Tongue (tissue), 3 donors: ENCODE measurements at places on chromosomes 4 and X. TPM values are rescaled to one million over a fixed set of nuclear protein-coding genes. Genes with fewer than 3 reads are reported as not detected.

DNA sequence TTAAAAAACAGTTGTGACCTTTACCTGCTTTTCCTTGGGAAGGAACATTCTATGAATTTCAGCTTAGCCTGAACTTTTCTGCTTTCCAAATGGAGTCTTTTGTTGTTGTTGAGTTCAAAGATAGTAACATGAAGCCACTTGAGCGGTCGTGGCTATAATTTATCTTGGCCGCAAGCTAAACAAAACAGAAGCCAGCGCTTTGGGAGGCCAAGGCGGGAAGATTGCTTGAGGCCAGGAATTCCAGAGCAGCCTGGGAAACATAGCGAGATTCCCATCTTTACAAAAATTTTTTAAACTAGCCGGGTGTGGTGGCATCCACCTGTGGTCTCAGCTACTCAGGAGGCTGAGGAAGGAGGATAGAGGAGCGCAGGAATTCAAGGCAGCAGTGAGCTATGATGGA, 29.9 kb downstream of the TKTL1 start:
- no peak for DNase-seq

DNA sequence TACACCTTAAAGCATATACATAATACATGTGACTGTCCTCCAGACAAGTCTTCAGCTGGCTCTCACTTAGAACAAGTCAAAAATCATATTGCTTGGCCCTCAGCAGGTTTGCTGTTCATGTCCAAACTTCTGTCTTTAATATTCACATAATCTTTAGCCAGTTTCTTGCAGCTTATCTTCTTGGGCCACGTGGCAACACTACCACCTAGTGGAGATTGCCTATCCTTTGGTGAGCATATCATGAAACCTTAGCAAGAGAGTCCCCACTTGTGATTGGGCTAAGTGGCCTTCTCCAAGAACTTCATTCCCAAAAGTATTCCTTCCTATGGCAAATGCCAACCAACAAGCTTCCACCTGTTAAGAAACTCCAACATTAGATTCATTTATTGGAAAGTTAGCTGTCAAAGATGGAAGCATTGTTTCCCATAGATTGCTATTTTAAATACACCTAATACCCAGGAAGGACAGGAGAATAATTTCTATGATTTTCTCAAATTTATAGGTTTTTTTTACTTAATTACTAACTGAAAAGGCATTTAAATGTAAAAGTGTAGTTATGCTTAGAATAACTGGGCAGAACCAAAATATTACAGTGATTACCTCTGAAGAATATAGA, 231.9 kb upstream of the INTU start:
- peak; percentile 79 for DNase-seq

GPR143 gene
- total RNA-seq, result not detected

DNA sequence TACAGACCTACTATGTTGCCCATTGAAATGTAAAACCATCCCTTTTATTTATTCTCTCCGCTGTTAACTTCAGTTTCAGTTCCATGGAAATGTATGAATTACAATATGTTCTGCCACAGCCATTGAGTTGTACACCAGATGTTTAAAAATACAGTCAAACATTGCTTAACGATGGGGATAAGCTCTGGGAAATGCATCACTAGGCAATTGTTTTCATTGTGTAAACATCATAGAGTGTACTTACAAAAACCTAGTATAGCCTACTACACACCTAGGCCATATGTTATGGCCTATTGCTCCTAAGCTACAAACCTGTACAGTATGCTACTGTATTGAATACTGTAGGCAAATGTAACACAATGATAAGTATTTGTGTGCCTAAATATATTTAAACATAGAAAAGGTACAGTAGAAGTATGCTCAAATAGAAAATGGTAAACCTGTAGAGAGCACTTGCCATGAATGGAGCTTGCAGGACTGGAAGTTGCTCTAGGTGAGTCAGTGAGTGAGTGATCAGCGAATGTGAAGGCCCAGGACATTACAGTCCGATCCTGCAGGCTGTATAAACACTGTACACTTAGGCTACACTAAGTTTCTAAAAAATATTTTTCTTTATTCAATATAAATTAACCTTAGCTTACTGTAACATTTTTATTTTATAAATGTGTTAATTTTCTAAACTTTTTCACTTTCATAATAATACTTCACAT, 2.7 kb upstream of the PF4V1 start:
- no peak for DNase-seq

- peak; percentile 93 for DNase-seq
These were observed 114.5 kb upstream of the RBPJ start for GRCh38 chr4:26206339-26206738.

- DNase-seq, result no peak
These were observed 16.5 kb downstream of the RXFP1 start for GRCh38 chr4:158538176-158538575.

DNA sequence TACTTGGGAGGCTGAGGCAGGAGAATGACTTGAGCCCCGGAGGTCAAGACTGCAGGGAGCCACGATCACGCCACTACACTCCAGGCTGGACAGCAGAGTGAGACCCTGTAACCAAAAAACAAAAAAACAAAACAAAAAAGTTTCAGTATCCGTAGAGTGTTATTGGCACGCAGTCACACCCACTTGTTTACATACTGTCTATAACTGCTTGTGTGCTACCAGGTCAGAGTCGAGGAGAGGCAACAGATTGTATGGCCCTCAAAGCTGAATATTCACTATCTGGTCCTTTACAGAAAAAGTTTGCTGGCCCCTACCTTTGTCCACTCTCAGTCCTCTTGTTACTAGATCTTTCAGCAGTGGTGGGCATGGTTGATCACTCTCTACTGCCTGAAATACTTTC, 8.2 kb upstream of the CD99L2 start:
- DNase-seq, result no peak

- DNase-seq, result peak; percentile 67
These were observed 97.4 kb downstream of the RASL11B start for GRCh38 chr4:52959541-52959940.

- DNase-seq, result no peak
These were observed 1322.5 kb downstream of the PCDH7 start for GRCh38 chr4:32042486-32043247.

SPIN2A gene
- total RNA-seq, result 0.41 TPM

DNA sequence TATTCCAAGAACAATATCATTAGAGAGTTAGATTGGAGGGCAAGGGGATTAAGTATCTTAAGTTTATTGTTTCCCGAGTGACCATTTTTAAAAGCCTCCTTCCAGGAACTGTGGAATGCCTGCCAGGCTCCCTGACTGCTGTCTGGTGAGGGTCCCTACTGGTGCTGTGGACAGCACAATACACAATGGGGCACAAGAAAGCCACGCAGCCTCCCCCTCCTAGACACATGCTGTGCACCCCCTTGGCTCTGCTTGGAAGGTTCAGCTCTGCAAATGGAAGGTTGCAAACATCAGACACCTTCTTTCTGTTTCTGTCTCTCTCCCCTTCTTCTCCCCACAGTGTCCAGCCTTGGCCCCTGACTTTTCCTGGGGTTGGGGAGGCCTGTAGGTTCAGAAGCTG, 153.2 kb downstream of the SHROOM3 start:
- peak; percentile 17 for DNase-seq

NR0B1 gene
- total RNA-seq, result not detected

DMD gene
- 304 TPM for total RNA-seq

UGT2A1 gene
- not detected for total RNA-seq

DNA sequence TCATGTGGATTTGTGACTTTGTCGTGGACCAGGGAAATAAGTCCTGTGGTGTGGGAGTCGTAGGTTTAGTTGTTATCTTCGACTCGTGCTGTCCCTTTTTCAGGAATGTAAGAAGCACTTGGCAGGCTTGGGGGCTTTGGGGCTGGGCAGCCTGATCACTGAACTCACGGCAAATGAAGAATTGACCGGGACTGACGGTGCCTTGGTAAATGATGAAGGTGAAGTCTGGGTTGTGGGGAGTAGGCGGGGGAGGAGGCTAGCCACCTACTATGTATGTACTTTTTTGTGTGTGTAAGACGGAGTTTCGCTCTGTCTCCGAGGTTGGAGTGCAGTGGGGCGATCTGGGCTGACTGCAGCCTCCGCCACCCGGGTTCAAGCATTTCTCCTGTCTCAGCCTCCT, 1.2 kb downstream of the TAF1 start:
- DNase-seq, result peak; percentile 1

- DNase-seq, result no peak
These were observed 39.4 kb downstream of the NOCT start for GRCh38 chr4:139054791-139055505.

GRCh38 chrX:39019056-39019455, 217.8 kb downstream of the MID1IP1 start:
- no peak for DNase-seq

GRCh38 chr4:74466242-74466641, 21.3 kb downstream of the AREG start:
- DNase-seq, result no peak

- no peak for DNase-seq
These were observed 631.1 kb upstream of the TENM3 start for GRCh38 chr4:181611946-181612600.

DNAAF6 gene
- total RNA-seq, result not detected

DNA sequence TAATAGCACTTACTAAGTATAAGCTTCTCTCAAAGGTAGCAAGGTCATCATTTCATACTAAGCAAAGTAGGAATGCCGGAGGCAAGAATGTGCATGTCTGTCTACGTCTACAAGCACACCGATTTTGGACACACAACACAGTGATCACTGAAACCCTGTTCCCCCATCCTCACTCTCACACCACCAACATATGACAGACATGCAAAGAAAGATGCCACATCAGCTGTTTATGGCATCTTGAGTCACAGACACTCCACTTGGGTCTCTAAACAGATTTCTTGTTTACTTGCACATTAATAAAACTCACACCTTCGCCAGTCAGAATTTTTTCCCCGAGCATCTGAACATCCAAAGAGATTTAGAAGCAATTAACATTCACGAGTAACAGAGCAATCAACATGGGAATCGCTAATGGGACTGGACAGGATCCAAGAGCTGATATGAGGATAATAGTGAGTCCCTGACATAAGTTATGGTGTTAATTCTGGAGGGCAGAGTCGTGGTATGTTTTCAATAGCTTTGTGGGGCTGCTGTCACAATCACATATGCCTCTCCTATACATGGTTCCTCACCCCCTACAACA, 324.1 kb downstream of the DHX15 start:
- DNase-seq, result no peak

GRCh38 chr4:106691749-106692148, 323.2 kb upstream of the GIMD1 start:
- DNase-seq, result no peak

- DNase-seq, result no peak
These were observed 638.9 kb downstream of the MID1IP1 start for GRCh38 chrX:39439906-39440798.

DNA sequence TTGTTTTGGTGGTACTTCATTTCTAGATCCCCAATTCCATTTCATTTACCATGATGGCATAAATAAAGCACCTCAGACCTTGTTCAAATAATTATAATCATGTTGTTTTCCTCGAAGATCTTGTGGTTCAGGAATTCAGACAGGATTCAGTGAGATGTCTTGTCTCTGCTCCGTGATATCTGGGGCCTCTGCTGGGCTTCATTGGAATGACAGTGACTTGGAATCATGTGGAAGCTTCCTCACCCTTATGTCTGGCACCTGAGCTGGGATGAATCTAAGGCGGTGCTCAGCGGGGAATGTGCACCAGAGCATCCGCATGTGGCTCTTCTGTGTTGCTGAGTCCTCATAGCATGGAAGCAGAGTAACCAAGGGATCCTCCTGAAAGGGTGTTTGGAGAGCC, 132.2 kb downstream of the VEGFC start:
- DNase-seq, result no peak

SSX4 gene
- not detected for total RNA-seq

DNA sequence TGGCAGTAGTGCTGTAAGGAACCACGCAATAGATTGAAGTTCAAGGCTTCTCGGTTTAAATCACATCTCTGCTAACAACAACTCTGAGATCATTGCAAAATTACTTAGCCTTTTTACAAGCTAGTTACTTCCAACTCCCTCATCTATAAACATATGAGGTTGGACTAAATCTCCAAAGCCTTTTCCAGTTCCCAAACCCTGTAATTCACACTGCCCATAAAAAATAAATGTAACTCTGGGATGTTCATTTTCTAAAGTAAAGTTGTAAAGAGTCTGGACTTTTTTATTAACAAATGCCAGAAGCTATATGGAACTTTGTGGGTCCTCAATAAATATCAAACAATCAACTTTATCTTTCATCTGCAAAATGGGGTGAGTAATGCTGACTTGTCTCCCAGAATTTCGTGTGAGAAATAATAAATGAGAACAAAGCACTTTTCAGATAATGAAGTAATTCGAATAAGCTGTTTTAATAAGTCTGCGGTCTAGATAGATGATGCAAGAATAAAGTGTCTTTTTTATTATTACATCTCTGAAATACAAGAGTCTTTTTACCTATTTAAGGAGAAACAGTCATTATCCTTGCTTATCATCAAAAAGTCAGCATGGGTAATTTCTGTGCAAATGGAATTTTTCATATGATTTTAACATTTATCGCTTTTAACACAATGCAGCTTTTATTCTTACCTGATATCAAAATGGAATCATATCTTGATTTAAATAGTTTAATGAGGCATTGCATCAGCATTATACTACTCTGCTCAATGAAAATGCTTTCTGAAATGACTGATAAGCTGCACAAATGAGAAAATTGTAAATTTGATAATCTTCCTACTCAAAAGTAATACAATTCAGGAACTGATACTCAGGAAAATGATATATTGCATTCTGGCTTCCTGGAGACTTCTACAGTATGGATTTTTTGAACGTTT, 252.6 kb downstream of the BANK1 start:
- no peak for DNase-seq

DNA sequence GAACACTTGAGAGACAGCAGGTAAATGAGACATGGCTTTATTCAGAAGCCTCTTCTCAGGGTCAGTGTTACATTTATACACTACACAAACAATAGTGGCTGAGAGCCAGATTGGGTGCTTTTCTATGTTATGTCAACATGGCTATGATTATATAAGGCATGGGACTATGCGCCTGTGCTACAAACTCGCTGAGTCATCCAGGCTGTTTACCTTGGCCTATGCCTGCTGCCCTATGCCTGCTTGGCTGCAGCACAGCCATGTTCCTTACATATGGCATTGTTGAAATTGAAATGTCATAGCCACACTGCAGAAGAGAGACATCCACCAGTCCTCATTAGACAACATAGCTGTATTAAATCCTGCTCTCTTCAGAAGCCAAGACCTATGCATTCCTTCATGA, 236.3 kb upstream of the NWD2 start:
- no peak for DNase-seq

- no peak for DNase-seq
These were observed 362.2 kb upstream of the POU3F4 start for GRCh38 chrX:83145876-83146275.

GRCh38 chrX:11888421-11888820, 130.4 kb downstream of the MSL3 start:
- no peak for DNase-seq

GRCh38 chr4:86178211-86178610, 181.6 kb downstream of the MAPK10 start:
- no peak for DNase-seq
